ENCODE measurements at places on chromosomes 7 and 10.

DNA sequence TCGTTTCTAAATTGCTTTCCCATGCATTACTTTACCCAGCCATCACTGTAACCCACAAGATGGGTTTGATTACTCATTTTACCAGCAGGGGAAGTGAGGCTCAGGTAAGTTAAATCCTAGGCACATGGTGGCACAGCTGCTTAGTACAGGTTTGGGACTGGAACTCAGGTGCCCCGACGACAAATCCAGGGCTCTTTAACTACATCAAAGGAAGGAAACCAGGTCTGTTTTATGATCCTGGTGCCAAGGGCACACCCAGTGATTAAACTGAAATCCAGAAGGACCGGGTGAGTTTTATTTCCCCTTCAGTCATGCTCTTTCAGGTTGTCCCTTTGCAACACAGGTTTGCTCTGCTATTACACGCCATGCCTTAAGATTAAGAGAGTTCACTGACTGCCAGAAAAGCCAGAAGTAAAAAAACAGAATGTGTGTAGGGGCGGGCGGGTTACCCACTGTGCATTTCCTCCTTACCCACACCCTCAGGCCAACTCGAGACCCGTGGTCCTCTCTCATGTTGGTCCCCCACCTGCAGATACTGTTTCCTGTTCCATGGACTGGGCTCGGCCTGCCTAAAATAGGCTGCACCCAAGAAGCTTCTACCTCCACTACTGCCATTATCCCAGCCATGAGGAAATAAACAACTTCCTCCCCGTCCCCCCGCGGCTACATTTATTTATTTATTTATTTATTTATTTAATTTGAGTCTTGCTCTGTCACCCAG lies 55.1 kb upstream of the KDM7A start:
- peak; percentile 27 for DNase-seq

DNA sequence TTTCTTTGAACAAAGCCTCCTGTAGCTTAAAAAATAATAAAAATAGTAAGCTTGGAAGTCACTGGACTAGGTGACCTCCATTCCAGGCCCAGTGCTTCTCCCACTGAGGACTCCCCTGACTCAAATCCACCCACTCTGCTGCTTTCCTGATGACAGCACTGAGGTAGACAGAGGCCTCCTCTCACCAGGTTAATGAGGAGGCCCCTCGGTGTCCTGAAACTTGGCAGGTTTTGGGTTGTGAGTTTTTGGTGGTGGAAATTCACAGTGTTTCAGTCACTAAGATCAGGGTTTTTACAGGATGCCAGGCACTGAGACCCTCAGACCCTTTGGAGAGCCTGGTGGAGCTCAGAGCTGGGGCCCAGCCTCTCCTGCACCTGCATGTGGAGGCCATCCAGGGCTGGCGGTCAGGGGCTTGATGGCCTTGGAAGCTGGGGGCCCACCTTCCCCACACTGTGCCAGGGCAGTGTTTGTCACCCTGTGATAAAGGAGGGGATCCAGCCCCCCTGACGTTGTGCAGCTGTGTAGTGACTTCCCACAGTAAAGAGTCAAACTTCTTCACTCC lies 19.1 kb downstream of the TSPAN14 start:
- no peak for DNase-seq

GRCh38 chr7:102099474-102099873 lies 187.2 kb upstream of the SH2B2 start:
- no peak for DNase-seq

GRCh38 chr7:133980804-133981203 lies 146.3 kb upstream of the LRGUK start:
- no peak for DNase-seq

DNA sequence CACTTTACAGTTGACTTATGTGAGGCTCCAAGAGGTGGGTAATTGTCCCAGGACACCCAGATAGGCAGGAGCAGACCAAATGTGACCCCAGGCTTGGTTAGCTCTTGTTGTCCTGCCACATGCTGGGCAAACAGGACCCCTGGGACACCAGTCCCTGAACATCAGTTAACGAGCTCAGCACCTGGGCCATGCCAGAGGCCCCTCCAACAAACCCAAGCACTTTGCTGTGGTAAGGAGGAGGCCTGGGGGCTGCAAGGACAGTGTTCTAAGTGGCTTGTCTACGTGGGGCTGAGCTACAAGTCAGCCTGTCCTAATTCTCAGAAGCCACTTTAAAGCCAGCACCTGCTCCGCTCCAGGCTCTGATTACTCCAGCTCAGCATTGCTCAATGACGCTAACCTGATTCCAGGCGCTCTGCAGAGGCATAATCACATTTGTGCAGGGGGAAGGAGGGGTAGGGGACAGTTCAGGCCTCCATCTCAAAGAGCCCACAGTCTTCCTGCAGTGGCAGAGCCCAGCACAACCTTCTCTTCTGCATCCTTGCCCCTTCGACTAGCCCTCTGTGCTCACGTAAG lies 57.2 kb downstream of the DDC start:
- DNase-seq = no peak
